ENCODE measurements at places on chromosomes 1 and 21.

- no peak overlapping the region for H3K4me3 ChIP-seq
- no peak for DNase-seq
- no peaks in the 10 kb centered on the region for H3K36me3 ChIP-seq
- H3K27ac ChIP-seq, result no peak overlapping the region
- no peaks in the 10 kb centered on the region for H3K27me3 ChIP-seq
These were observed 11.8 kb upstream of the F3 start for GRCh38 chr1:94553323-94553730.

DNA sequence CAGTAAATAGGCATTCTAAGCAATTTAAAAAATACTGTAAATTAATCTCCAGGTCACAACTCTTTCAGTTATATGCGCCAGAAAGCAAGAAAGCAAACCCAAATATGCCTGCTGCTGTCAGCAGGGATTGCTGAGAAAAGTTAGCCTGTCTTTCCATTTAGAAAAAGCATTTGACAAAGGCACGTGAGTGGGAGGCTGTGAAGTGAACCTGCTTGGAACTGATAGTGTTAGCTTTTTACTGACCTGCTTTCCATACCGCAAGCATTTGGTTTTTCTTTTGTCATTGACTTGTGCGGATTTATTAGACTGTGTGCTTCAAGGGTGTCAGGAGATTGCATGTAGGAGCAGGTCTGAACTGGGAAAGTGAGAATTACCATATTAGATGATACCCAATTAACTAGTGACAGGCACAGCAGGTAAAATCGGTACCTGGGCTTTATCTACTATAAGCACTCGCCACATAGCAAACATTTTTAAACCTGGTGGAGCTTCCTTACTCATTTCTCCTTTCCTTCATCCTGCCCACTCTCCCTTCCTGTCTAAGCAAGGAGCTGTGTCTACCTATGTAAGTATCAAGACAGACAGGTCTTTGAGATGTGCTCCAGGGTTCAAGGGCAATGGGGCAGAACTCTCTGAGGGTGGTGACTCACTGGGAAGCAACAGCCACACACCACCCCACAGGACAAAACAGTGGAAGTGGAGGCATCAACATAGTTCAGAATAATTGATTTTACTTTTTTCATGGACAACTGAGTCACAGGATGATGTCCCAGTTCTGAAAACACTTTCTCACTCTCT lies 323.9 kb downstream of the DISC1 start:
- H3K36me3 ChIP-seq, result peaks cover 27% of the 10 kb centered on the region
- H3K4me3 ChIP-seq, result no peak overlapping the region
- H3K27ac ChIP-seq, result peak overlapping the region; percentile 70
- DNase-seq, result no peak
- H3K27me3 ChIP-seq, result no peaks in the 10 kb centered on the region
- peaks cover 29% of the 10 kb centered on the region for H3K4me1 ChIP-seq

- H3K4me3 ChIP-seq, result peak overlapping the region; percentile 51
- DNase-seq, result no peak
- no peaks in the 10 kb centered on the region for H3K36me3 ChIP-seq
- no peak overlapping the region for H3K27ac ChIP-seq
These were observed 26.3 kb downstream of the SERINC2 start for GRCh38 chr1:31439276-31439675.

- H3K4me1 ChIP-seq, result no peaks in the 10 kb centered on the region
- no peak for DNase-seq
- H3K4me3 ChIP-seq, result no peak overlapping the region
- no peak overlapping the region for H3K27ac ChIP-seq
These were observed 42.5 kb downstream of the NEK2 start for GRCh38 chr1:211632808-211633523.

- H3K36me3 ChIP-seq, result no peaks in the 10 kb centered on the region
- H3K4me1 ChIP-seq, result no peaks in the 10 kb centered on the region
- H3K4me3 ChIP-seq, result no peak overlapping the region
- H3K27ac ChIP-seq, result no peak overlapping the region
These were observed 102.8 kb upstream of the GREM2 start for GRCh38 chr1:240714568-240715292.

DNA sequence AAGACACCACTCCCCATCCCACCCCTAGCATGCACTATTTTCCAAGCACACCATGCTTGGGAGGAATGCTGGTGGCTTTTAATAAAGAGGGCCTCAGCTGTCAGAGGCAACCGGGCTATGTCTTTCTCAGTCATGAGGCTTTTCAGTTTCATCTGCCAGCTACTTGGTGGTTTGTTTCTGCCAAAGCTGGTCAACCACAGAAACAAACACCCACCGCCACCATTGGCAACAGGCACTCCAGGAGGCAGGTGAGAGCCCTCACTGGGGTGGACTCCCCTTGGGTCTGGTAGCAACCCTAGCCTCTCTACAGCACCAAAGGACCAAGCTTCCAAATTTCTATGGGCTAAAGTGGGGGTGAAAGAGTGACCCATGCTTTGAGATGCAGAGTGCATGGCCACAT lies 54.3 kb upstream of the CD1D start:
- no peaks in the 10 kb centered on the region for H3K36me3 ChIP-seq
- H3K4me1 ChIP-seq, result peaks cover 5% of the 10 kb centered on the region
- no peak overlapping the region for H3K27ac ChIP-seq
- H3K4me3 ChIP-seq, result no peak overlapping the region
- H3K27me3 ChIP-seq, result peaks cover 34% of the 10 kb centered on the region

GRCh38 chr1:205199090-205199930 lies 12.2 kb downstream of the DSTYK start:
- H3K4me1 ChIP-seq, result peaks cover 39% of the 10 kb centered on the region
- DNase-seq, result no peak

- H3K27me3 ChIP-seq, result peaks cover 43% of the 10 kb centered on the region
- H3K4me1 ChIP-seq, result peaks cover 28% of the 10 kb centered on the region
- no peak overlapping the region for H3K27ac ChIP-seq
- DNase-seq, result peak; percentile 37
- no peaks in the 10 kb centered on the region for H3K36me3 ChIP-seq
These were observed 23.1 kb downstream of the DYRK3 start for GRCh38 chr1:206658264-206658980.

- no peaks in the 10 kb centered on the region for H3K36me3 ChIP-seq
- no peak overlapping the region for H3K27ac ChIP-seq
- H3K4me1 ChIP-seq, result no peaks in the 10 kb centered on the region
- no peak for DNase-seq
- H3K4me3 ChIP-seq, result no peak overlapping the region
These were observed 56.3 kb downstream of the TBX15 start for GRCh38 chr1:118931876-118932275.

DNA sequence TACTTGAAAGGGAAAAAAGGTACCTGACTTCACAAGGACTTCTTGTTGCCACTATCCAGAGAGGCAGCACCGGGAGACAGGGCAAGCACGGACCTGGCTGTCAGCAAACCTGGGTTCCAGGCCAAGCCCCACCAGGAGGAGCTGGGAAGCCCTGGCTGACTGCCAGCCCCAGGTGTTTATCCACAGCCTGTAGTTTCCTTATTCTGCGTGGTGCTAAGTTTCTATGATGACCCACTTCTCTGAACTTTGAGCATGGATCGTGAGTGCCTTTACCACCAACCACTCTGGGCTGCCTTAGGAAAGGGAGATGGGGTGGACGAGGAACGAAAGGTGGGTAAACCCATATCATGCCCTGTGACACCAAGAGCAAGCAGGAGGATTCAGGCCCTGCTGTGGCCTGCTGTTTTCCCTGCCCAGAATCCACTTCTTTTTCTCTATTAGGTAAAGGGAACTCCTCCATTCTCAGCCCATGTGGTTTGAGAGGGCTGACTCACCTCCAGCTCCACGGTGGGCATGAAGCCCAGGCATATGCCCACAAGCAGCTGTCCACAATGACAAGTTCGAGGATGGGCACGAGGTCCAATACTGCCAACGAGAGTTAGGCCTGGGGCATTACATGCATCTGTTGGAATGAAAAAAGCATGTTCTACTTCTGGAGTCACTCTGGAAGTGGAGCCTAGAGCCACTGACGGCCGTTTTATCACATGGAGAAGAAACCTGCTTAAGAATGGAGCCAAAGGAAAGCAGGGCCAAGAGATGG lies 20.3 kb downstream of the TSPAN2 start:
- DNase-seq, result no peak
- H3K4me1 ChIP-seq, result no peaks in the 10 kb centered on the region
- no peaks in the 10 kb centered on the region for H3K27me3 ChIP-seq
- H3K36me3 ChIP-seq, result no peaks in the 10 kb centered on the region
- H3K4me3 ChIP-seq, result no peak overlapping the region
- no peak overlapping the region for H3K27ac ChIP-seq

GRCh38 chr1:58592522-58593134 lies 15.6 kb upstream of the TACSTD2 start:
- peaks cover 2% of the 10 kb centered on the region for H3K27me3 ChIP-seq
- H3K4me3 ChIP-seq, result no peak overlapping the region
- no peak for DNase-seq
- no peak overlapping the region for H3K27ac ChIP-seq
- no peaks in the 10 kb centered on the region for H3K4me1 ChIP-seq
